ENCODE measurements at places on chromosomes 5 and 9. TPM values are rescaled to one million over a fixed set of nuclear protein-coding genes. Genes with fewer than 3 reads are reported as not detected.

DNA sequence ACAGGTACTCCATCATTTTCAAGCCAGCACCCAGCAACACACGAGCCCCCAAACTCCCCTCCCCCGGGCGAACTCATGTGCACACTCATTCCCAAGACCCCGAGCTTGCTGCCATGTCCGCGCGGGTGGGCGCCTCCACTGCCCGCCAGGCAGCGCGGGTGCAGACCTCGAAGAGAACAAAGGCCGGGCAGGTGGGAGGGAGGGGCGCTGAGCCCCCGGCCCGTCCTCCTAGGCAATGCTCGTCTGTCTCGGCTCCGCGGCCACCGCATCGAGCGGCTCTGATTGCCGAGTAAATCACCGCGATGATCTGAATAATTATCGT is 47.1 kb upstream of the PSD2 start:
- no peak for DNase-seq

DNA sequence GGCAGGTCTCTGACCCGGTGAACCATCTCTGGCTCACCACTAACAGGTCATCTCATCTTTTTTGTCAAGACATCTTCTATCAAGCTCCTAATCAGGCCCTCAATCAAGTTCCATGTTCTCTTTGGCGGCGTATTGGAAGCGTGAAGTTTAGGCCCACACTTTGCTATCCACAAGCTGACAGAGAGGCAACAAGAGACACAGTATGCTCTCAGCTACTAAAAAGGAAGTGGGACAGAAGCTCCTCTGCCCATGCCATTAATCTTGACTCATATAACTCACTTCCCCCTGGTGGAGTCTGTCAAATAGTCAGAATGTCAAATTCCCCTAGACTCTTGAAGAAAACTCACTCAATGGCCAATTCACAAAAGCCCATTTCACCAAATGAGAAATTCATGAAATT is 77.6 kb upstream of the TMC1 start:
- DNase-seq: no peak

DNA sequence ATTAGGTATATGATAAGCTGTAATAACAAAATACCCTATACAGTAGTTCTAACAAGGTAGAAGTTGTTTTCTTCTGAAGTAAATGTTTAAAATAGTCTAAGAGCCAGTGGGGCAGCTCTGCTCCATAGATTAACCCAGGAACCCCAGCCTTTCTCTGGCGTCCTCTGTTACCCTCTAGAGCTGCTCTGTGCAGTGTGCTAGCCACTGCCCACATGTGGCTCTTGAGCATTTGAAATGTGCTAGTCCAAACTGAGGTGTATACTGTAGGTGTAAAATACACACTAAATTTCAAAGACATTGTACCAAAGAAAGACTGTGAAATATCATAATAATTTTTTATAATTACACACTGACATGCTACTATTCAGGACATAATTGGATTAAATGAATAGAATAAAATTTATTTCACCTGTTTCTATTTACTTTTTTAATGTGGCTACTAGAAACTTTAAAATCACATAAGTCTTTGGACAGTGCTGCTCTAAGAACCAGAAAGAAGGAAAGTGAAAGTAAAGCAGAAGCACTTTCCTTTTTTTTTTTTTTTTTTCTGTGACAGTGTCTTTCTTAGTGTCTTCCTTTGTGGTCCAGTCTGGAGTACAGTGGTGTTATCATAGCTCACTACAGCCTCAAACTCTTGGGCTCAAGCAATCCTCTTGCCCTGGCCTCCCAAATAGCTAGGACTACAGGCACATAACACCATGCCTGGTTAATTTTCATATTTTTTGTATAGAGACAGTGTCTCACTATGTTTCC is 39.3 kb downstream of the RAI14 start:
- DNase-seq: no peak

DNA sequence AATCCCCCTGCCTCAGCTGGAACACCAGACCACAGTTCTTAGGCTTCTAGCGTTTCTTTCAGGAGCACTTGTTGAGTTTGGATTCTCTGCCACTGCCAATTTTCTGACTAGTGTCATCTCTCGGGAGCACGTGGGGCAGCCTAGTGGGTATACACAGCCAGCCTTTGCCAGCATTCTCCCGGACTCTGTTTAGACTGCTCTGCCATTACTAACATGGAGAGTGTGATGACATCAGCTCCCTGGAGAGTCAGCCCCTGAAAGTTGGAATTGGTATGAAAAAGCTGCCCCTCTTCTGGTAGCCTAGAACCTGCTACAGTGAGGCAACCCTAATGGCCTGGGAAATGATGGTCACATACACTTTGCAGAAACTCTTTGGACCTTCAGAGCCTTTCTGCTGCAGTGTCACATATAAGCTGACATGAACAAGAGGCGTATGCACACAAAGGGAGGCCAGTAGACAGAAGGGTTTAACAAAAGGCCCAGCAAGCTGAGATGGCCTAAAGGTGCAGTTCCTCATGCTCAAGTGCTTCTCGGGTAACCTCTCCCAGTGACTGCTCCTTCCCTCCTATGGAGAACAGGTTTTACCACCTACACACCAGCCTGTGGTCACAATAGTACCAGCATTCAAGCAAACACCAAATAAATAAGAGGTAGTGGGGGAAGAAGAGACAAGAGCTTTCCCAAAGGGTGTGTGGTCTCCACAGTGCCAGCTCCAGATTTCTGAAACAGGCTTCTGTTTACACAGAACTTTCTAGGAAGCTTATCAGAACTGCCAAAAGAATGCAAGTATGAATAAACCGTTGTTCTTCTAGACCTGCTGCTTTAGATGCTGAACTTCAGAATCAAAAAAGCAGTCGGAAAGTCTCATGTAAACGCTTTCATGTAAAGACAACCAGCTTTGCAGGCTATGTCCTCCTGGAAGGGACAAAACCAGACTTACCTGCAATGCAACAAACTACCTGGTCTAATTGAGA is 16.5 kb downstream of the SPACA9 start:
- no peak for DNase-seq

The TEX48 gene
- total RNA-seq: not detected

The OR1Q1 gene
- not detected for total RNA-seq

- no peak for DNase-seq
Measured at GRCh38 chr5:155792873-155793272, 534.1 kb upstream of the SGCD start.

DNA sequence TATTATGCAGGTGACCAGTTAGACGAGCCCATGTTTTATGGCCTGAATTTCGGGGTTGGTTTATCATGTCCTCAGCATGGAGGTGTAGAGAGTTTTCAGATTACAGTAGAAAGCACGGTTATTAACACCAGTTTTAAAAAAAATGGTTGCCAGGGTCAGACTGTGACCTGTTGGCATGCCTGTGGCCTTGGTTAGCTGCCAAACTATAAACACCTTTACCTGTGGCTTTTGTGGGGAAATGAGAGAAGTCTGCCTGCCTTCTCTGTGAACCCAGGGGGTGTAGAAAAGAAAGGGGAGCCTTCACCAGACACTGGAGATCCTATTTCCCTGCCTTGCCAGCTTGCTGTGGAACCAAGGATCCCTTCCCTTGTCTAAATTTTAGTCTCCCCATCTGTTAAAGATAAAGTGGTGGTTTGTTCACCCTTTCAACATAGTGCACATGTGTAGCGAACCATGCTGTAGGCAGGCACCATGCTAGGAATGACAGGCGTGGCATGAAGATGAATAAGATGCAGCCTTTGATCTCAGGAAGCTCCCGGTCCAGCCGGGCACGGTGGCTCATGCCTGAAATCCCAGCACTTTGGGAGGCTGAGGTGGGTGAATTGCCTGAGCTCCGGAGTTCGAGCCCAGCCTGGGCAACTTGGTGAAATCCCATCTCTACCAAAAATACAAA is 6.1 kb upstream of the PHF19 start:
- no peak for DNase-seq

GRCh38 chr9:14301583-14302021 is 12.3 kb downstream of the NFIB start:
- no peak for DNase-seq

- DNase-seq: no peak
Measured at GRCh38 chr5:110588286-110588980, 138.0 kb downstream of the TMEM232 start.

DNA sequence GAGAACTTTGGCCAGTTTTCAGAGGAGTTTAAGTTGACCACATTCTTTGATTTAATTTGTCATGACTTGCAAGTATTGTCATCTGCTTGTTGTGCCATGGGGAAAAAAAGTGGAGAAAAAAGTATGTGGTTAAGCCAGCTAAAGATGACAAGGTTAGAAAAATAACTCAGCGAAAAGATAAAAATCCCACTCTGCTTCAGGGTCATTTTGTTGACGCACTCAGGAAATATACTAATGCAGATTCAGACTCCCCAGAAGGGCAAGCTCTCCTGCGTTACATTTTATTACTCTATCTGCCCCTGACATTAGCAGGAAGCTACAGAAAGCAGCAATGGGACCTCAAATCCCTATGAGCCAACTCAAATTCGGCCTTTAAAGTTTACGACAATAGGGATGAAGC is 27.6 kb upstream of the TESK1 start:
- DNase-seq: no peak

DNA sequence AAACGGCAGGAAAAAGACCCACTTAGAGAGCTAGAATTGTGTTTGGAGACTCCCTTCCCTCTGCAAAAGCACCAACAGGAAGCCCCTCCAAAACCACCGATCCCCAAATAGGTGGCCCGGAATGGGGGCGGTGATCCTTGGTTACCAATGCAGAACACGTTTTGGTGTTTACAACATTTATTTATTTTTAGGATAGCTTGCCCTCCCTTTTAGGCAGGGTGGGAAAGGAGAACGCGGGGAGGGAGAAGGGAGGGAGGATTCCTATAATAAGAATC is 579 bp upstream of the NTRK2 start:
- DNase-seq: no peak

DNA sequence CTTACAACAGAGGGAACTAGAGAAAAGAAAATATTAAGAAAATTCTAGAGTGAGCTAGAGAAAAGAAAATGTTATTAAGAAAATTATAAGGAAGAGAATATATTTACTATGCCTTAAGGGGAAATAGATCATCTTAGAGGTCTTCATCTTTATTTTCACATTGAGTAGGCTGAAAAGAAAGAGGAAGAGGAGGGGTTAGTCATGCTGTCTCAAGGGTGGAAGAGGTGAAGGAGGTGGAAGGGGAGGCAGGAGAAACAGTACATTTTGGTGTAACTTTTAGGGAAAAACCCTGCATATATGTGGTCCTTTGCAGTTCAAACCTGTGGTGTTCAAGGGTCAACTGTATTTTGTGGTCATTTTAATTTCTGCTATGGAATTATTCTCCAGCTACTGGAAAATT is 46.6 kb downstream of the PPIP5K2 start:
- DNase-seq: no peak

- no peak for DNase-seq
Measured at GRCh38 chr5:143721925-143722324, 90.0 kb upstream of the HMHB1 start.

The MPDZ gene
- not detected for total RNA-seq

The STXBP1 gene
- total RNA-seq: 11.4 TPM

The ITGA1 gene
- total RNA-seq: 6.0 TPM

- DNase-seq: no peak
Measured at GRCh38 chr5:175803254-175803653, 68.1 kb upstream of the CPLX2 start.

GRCh38 chr5:137252512-137252911 is 246.6 kb downstream of the SPOCK1 start:
- no peak for DNase-seq

The SPINK7 gene
- total RNA-seq: not detected

DNA sequence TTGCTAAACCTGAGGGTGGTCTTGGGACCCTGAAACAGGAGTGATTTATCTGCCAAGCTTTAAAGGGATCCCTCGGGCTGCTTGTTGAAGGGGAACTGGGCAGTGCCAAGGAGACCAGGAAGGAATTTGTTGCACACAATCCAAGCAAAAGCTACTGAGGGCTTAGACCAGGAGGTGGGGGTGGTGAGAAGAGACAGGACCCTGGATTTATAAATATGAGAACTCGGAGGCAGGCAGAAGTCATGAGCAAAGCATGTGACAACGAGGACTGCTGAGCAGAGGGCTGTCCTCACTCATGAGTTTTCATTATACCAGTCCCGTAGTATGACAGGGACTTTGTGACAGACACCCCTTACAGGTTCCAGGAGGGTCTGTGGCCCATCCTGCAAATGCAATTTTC is 237.3 kb downstream of the DRD1 start:
- DNase-seq: no peak

- no peak for DNase-seq
Measured at GRCh38 chr9:124873664-124874063, 11.7 kb downstream of the ARPC5L start.

The CARD9 gene
- total RNA-seq: 1.3 TPM

- no peak for DNase-seq
Measured at GRCh38 chr5:163947848-163948666, 442.6 kb downstream of the MAT2B start.

GRCh38 chr5:120464627-120465435 is 731 bp downstream of the PRR16 start:
- no peak for DNase-seq

GRCh38 chr9:71858102-71858798 is 52.7 kb downstream of the ABHD17B start:
- no peak for DNase-seq

The CNTNAP3 gene
- not detected for total RNA-seq

The PDE6A gene
- not detected for total RNA-seq

DNA sequence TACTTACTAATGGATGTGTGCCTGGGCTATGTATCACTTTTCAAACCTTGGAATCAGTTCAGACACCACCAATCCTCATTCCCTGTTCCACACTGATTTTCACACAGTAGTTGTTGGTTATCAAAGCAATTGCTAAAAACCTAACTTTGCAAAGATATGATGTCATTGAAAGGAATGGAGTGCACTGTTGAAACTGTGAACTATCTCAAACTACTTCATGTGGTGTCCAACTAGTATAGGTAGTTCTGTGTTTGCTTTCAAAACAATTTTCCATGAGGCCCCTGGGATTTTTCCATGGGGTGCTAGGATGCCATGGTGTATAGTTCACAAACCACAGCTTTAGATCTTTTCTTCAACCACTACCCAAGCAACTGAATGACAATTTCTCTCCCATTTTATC is 17.8 kb downstream of the INIP start:
- DNase-seq: no peak

The ELAVL2 gene
- total RNA-seq: not detected

DNA sequence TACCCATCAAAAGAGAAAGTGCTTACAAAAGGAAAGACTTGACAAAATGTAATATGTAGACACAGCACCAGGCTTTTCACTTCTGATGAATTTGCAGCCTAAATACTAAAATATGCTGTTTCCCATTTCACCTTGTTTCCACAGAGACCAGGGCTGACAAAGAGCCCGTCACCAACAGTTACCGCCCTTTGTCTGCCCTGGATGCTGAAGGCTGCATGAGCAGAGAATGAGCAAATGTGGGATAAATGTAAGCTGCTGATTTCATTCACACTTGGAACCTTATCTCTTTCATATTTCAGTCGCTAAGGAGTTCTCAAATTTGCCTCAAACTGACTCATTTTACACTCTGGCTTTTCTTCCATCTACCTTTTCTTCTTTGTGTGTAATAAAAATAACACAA is 213.9 kb downstream of the TMEM167A start:
- no peak for DNase-seq

- DNase-seq: peak; percentile 36
Measured at GRCh38 chr5:132751444-132751843, 4.2 kb downstream of the CCNI2 start.

The ACOT12 gene
- total RNA-seq: not detected

The SCGB3A2 gene
- not detected for total RNA-seq

All from activated naive CD4-positive, alpha-beta T cell treated with anti-CD3 and anti-CD28 coated beads, Interleukin-2, amount 50 U/mL, for 72 hours (primary cell).